ENCODE measurements at places on chromosomes 3 and 15.

DNA sequence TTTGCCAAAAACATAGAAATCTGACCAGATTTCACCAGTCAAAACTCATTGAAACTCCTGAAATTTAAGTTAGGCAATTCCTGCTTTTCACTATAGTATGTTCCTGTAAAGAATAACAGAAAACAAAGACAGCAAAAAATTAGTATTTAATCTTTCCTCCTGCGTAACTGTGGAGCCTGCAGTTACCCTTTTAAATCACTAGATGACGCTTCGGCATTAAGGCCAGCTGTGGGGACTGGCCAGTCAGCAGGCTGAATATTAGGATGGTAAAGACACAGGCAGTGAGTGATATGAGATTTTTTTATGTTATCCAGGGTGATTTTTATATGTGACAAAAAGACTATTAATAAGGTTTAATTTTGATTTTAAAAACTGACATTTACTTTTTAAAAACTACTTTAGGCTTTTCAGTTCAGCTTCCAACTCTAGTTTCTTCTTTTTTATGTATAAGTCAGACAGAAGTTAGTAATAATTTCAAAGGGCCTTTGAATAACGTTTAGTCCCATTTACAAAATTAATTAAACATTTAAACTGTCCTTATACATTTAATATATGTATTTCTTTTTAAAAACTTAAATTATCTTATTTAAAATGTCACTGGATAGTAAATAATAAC, 165.1 kb downstream of the PPM1L start:
- DNase-seq = no peak

DNA sequence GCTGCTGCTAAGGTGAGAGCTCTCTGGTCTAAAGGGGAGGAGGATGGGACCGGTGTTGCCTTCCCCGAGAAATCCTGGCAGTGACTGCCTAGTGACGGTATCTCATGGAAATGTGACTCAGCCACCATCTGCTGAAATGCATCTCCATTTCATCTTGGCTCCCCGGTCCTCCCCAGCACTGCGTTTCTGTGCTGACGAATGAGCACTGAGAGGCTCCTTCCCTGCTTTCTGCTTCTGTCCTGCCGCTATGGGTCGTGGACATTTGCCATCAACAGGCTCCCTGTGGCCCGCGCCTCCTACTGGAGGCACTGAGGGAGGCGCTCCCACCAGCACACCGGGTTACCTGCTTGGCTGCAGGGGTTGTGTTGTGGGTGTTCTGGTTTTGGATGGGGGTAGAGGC, 13.5 kb upstream of the SEC13 start:
- no peak for DNase-seq

DNA sequence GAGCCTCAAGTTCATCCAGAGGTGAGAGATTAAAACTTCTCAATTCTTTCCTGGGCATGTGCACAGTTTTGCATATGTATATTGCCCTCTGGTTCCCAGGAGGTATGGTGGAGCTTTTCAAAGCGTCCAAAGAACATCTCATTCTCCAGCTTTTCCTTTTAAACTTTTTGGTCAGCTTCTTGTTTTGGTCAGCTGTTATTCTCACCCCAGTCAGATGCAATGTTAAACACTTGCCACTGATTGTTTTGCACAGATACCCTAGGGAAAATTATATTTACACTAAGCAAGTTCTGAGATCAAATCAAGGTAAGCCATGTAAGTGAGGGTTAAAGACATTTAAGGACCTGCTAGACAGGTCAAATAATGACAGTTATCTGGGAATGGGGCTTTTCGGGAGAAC, 261.3 kb downstream of the EDEM1 start:
- DNase-seq = no peak

DNA sequence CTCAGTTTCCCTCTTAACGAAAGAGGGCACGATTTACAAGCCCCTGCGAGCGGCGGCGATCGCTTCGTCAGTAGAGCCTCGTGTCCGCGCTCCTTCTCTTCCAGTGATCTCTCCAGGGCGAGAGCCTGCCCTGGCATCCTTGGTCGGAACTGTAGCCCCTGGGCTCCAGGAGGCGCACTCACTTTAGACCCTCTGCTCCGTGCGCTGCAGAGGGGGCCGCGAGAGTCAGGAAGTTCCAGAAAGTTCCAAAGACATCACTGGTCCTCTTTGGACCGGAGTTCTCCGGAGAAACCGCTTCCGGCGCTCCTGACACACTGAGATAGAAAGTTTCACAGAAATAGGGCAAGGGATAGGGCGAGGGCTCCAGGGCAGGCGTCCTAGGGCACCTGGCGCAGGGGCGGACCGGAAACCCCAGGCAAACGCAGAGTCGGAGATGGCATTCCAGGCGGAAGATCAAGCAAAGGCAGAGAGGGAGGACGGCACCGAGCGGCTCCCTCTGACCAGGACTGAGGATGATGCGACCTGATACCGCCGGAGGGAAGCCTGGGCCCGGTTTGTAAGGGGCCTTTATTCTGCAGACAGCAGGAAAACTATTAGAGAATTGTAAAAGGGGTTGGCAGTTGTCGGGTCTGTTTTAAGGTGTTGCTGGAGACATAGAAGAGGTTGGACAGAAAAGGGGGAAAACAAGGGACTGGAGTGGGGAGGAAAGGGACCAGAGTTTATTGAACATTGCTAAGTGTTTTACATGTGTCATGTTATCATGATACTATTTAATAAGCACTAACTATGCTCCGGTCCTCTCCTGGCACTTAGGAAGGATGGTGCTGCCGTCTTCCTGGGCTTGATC, 1.3 kb upstream of the CPEB1 start:
- no peak for DNase-seq

GRCh38 chr15:59178151-59178695, 28.4 kb upstream of the LDHAL6B start:
- DNase-seq = no peak

- DNase-seq = no peak
Observed at GRCh38 chr3:138432576-138433240, 1.7 kb upstream of the ESYT3 start.

- no peak for DNase-seq
Observed at GRCh38 chr3:13492976-13493866, 13.1 kb downstream of the HDAC11 start.

GRCh38 chr15:66766282-66767230, 64.5 kb downstream of the SMAD6 start:
- DNase-seq = no peak
